ENCODE measurements at places on chromosomes 5 and 9.

GRCh38 chr9:127626752-127627493 lies 14.8 kb downstream of the STXBP1 start:
- DNase-seq = no peak

DNA sequence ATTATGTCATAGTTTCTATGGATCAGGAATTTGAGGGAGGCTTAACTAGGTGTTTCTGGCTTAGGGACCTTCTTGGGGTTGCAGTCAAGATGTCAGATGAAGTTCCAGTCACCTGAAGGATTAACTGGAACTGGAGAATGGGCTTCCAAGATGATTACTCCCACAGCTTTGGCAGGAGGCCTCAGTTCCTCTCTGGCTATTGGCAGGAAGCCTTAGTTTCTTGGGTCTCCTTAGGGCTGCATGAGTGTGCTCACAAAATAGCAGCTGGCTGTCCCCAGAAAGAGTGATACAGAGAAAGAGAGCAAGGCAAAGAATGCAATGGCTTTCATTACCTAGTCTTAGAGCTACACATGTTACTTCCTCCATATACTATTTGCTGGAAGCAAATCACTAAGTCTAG lies 138.1 kb upstream of the TLE4 start:
- DNase-seq = no peak

DNA sequence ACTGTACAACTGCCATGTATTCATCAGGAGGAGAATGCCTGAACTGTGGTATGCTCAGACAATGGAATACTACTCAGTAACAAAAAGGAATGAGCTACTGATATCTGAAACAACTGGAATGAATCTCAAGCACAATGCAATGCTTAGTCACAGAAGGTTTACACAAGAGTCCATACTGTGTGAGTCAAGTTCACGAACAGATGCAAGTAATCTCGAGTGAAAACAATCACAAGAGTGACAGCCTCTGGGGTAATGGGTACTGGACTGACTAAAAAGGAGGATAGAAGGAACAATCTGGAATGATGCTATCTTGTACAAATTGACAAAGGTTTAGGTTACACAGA lies 19.5 kb upstream of the GOLGA1 start:
- peak; percentile 83 for DNase-seq

DNA sequence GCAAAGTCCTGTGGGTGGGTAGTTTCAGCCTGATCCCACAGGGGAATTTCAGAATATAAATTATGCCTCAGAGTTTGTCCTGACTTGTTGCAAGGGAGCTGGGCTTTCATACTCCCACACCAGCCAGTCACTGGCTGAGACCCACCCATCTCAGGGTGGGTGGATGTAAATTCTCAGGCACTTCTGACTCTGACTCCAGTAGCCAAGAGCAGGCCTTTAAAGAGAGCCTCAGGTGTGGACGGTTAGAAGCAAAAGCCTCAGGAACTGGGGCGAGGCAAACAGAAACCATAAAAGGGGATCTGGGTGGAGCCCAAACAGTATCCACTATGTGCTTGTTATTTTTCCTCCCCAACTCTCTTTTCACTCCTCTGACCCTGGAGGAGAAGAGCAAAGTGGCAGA lies 28.6 kb upstream of the FBXW11 start:
- DNase-seq = no peak

- no peak for DNase-seq
Measured at GRCh38 chr5:132812123-132812765, 858 bp upstream of the SOWAHA start.

DNA sequence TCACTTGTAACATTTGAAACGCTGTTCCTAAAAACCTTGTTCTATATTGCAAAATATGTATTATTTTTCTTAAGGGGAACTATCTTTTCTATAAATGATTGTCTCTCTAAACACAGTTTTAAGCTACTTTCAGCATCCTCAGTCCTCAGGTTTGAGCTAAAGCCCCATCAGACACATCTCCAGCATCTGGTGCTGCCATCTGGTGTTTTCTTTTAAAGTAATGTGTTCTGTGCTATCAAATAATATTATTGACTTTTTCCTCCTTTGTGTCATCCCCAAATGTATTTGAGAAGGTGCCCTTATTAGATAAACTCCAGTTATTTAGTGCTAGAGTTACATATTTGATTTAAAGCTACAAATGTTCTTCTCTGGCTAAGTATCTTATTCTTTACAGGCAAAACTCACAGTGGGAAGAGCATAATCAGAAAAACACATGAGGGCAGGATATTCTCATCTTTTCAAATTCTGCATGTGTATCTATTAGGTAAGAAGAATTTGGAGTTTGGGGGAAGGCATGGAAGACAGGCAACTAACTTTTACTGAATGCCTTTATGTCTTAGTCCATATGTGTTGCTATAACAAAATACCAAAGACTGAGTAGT lies 27.5 kb downstream of the ZNF474 start:
- peak; percentile 80 for DNase-seq

DNA sequence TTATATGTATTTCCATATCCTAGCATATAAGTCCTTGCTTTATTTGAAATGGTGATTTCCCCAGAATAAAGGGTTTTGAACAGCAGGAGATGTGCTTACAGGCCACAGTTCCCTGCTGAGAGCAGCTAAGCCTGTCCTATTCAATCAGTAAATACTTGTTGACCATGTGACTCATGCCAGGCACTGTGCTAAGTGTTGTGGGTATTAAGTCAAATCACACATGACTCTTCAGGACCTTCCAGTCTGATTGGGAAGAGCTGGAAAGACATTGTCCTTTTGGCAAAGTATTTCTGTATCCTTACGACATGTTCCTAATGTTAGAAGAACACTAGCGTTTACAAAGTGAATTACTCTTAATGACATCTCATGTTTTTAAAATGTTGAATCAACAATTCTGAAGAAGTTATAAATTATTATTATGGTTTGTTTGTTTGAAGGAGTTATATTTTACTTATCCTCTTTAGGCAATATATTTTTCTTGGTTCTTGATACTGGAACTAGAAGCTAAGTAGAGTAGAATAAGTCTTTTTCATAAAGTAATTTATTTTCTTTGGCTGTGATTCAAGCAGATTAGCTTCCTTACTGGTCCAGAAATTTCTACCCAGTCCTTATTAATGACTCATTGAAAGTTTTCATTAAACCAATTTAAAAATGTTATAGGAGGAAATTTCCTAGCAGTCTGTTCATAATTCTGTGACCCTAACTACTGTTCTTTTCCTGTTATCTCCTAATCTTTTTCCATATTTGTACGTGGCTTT lies 82.1 kb downstream of the GAPVD1 start:
- DNase-seq = peak; percentile 85
